ENCODE measurements at places on chromosomes 16 and 17.

DNA sequence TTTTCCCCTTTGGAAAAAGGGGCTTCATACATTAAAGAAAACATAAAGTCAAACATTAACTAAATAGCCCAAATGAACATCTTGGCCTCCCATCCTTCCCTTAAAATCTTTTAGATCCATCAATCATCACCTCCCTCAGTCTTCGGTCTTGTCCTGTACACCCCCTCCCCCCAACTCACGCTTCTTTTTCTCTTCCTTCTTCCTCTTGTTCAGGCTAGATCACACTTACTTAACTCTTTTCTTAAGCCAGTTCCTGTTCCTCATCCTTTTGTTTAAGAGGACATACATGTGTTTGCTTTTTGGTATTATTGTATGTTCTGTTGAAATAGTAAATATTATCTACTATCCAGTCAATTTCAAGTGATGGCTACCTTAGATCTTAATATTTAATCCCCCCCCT, 5.5 kb downstream of the MFSD6L start:
- no peak for DNase-seq

DNA sequence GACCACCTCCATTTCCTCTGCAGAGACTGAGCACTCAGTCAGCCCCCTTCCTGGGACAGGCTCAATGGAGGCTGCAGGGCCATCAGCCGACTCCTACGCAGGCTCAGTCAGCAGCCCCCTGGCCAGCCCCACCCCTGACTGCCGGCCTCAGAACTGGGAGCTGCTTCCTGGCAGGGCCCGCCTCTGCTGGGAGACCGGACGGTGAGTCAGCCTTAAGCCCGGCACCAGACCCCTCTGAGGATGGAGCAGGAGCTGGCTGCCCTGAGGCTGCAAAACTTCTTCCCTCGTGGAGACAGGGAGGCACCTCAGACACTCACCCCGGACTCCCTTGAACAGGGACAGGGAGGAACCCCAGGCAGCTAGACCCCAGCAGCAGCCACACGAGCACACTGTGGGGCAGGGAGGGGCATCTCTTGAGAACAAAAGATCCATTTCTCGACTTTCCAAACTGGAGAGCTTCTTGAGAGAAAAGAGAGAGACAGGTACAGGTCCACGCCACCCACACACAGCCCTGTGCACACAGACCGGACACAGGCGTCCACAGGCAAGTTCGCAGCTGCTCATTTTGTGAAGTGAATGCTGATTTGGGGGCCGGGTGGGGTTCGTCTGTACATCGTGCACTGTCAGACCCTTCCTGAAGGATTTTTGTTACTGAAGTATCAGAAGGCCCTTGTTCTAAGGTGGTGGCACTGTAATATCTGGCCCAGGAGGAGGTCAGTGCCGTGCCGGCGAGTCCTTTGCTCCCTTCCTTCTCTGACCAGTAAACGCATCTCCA, 1.3 kb upstream of the TUBB3 start:
- DNase-seq = no peak

- no peak for DNase-seq
These were observed 582.1 kb downstream of the RBFOX1 start for GRCh38 chr16:7914748-7915147.

DNA sequence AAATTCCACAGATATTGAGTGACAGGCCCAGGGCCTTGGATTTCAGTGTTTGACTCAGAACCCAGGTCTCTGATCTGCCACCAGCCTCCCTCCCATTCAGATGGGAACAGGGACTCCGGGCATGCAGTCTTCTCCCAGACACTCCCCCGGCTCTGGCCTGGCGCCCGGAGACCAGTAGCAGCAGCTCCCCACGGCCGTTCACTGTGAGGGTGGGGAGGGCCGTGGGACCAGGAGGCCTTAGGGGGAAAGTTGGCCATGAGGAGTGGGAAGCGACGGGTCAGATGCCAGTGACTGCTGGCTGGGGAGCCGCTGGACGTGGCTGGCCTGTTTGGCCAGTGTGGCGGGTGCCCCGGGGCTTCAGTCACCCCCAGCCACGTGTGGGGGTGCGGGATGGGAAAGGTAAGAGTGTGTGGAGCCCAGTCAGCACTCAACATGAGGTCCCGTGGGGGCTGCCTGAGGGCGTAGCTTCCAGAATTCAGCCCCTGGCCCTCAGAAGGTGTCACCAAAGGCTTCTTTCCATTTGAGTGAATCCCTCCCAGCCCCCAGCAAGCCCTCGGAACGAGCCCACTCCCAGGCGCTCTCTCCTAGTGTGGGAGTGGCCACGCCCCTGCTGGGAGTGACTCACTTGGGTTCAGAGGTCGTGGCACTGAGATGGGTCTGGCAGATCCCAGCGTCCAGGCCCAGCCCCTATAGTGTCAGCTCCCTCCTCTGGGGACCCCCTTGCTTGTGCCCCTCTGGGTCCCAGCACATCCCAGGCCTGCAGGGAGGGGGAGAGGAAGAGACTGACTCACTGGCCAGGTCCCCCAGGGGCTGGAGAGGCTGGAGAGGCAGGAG, 309.4 kb downstream of the SEC14L1 start:
- no peak for DNase-seq

GRCh38 chr17:73021771-73022170, 70.7 kb downstream of the SLC39A11 start:
- no peak for DNase-seq

- no peak for DNase-seq
These were observed 442.9 kb downstream of the GRIN2A start for GRCh38 chr16:9739301-9739700.

DNA sequence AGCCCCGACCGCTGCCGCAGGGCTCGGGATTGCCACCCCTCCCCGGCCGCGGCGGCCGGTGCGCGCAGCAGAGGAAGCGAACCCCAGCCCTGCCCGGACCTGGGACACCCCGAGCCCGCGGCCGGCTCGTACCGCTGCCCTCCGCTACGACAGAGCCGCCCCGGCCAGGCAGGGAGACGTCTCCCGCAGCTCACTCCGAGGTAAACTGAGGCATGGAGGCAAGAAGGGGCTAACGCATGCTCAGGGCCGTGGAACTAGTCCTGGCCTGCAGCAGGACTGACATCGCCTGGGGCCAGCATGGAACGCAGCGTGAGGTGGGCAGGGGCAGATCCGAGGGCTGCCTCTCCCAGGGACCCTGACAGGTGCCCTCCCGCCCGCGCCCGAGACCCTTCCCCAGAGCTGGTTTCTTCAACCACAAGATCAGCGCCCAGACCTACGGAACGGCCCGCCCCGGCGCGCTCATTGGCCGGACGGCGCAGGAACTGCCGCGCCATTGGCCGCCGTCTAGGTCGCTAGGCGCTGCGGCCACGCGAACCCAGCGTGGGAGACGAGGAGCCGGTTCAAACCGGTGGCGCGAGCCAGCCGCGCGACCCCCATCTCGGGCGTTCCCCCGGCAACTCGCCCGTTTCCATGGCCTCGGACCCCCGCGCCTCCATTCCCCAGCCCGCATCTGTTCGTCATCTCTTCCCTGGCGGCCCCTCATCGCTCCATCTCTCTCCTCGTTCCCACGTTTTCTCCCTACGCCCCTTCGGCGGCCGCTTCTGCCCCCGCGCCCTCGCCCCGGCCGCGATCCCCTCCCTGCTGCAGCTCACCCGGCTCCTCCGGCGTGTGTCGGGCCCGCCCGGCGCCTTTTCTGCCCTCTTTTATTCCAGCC, at the start of gene SLC43A2:
SLC43A2 (minus strand) TSS at position 853 of the 874 bp plus-strand sequence. CDS start 960 bp downstream, outside the sequence.
- peak; percentile 62 for DNase-seq

GRCh38 chr16:52555572-52555971, 8.6 kb upstream of the TOX3 start:
- DNase-seq = no peak

DNA sequence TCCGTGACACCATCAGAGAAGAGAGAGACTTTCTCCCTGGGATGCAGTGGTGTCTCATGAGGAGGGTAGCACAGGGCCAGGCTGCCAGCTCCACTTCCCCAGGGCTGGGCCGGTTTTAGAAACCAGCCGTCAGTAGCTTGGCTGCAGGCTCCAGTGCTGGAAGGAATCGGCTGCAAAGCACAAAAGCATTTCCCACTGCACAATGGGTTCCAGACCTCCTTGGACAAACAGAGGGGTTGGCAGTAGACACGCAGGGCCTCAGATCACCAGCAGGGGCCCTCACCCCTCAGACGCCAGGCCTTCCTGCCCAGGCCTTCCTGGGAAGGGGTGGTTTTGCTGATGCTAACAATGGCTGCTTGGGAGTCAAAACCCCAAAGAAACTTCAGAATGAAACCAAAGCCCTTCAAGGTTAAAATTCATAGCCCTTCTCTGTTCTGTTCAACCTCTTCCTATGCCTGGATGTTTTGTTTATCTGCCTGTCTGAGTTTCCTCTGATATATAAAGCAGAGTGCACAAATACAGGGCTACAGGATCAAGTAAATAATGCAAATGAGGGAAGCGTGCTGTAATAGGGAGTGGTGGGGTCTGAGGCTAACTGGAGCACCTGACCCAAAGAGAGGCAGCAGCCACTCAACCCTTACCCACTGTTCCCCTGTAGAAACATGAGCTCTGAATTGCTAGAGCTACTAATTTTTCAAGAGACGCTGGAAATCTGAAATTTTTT, 26.2 kb downstream of the TEKT5 start:
- DNase-seq = no peak

DNA sequence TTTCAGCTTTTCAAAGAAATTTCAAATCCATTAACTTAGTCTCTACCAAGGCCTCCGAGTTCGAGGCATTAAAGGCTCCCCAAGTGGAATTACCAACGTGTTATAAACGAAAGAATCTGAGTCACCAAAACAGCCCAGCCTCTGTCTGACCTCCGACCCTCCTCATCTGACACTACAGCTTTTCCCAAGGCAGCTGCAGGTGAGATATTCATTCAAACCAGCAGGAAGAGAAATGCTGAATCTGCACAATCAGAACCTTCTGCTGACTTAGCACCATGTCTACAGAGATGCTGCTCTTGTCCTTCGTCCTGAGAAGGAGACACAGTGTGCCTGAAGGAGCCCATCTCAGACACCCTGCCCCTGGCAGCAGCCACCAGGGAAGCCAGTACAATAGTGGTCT, 30.5 kb downstream of the GRIN2A start:
- DNase-seq = no peak

- no peak for DNase-seq
These were observed 67.9 kb downstream of the HIC1 start for GRCh38 chr17:2122641-2123302.

- peak; percentile 94 for DNase-seq
These were observed 30.2 kb upstream of the ABCC3 start for GRCh38 chr17:50604513-50604912.

DNA sequence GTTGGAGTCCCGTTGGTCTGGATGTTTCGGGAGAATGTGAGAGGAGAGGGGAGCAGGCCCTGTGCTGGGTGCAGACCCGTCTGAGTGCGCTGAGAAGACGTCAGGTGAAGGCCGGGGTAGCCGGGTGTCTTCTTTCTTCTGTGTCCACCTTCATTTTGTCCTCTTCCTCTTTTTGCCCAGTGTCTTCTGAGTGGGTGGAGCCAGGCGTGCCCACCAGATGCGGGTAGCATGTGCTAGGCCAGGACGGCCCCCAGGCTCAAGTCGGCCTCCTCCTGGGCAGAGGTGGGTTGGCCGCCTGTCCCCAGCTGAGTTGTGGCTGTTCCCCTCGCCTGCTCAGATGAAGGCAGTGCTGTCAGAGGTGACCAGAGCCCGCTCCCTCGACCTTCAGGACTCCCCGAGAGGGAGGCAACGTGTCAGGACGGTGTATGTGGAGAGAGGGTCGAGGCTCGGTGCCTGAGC, 3.5 kb downstream of the METRNL start:
- DNase-seq = no peak

GRCh38 chr17:47742319-47743181, 9.5 kb downstream of the TBX21 start:
- peak; percentile 33 for DNase-seq

GRCh38 chr16:19396555-19397011, 21.1 kb upstream of the TMC5 start:
- peak; percentile 60 for DNase-seq

- DNase-seq = no peak
These were observed 49.8 kb downstream of the BRD7 start for GRCh38 chr16:50318796-50319578.

- no peak for DNase-seq
These were observed 8.0 kb upstream of the ENPP7 start for GRCh38 chr17:79722787-79723186.

DNA sequence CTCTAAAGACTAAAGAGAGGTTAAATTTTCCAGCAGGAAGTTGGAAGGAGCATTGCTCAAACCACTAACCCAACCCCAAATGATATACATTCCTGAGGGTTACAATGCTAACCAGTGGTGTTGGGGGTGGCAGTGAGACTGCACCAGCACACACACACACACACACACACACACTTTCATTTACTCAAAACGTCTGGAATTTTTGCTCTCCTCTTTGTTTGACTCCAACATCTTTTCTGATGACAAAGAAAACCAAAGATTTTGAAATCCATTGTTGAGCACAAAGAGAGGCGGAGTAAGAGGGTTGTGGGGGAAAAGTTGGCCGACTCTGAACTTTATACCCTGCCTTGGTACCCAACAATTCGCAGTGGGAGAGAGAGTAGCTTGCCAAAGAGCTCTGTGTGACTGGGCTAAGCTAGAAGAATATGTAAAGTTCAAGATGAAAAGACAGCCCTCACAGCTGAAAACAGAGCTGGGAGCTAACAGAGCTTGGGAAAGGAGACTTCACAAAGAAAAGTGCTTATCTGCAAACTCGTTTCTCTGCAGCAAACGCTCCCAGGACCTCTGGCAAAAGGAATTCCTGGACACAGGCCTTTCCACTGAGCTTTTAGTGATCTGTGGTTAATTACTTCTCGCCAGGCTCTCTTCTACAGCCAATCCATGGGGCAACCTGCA, 426.0 kb upstream of the CDH11 start:
- no peak for DNase-seq

- DNase-seq = no peak
These were observed 69.0 kb upstream of the MTMR4 start for GRCh38 chr17:58583486-58583885.

DNA sequence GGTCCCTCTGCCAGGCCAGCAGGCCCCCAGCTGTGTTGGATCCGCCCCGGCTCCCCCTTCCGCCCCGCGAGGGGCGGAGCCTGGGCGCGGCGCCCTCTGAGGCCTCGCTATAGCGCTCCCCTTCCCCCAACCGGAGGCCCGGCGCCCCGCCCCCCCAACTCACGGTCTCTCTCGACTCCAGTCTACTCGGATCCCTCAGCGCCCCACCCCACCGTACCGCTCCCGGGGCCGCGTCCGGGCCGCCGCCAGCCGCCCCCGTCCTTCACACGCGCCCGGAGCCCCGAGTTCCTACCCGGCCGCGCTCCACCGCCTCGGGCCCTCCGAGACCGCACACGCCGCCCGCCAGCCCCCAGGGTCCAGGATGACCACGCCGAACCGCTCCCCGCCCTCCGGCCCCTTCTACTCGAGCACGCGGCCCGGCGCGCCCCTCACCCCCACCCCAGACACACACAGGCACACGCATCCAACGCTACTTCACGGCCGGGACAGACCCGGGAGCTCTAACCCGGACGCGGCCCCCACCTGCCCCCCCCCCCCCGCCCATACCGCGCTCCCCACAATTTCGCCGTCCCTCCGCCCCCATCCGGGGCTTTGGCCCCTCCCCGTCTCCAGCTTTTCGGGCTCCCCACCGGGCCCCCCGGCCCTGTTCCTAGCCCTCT, 1.4 kb downstream of the PHF23 start:
- DNase-seq = peak; percentile 23

DNA sequence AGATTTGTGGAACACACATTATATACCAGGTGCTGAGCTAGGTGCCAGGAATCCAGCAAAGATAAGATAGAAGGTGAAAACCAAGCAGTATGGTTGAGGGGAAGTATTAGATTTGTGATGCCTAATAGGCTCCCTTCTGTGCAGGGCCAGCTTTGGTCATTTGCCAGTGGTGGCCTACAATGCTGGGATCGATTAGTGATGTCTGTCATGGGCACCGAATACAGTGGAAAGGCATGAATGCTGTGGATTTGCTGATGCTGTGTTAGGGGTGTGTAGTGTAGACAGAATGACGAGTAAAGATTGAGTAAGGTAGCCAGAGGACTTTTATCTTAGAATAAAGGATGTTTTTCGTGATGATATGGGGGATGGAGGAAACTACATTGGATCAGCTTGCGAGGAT, 48.9 kb downstream of the SNX29 start:
- no peak for DNase-seq
